NCI-H446 (cell line): ENCODE measurements at places on chromosomes 3 and 15.

GRCh38 chr15:73571346-73571745 lies 61.8 kb downstream of the NPTN start:
- no peak for DNase-seq

GRCh38 chr3:129481766-129482332 lies 41.8 kb downstream of the IFT122 start:
- no peak for DNase-seq

DNA sequence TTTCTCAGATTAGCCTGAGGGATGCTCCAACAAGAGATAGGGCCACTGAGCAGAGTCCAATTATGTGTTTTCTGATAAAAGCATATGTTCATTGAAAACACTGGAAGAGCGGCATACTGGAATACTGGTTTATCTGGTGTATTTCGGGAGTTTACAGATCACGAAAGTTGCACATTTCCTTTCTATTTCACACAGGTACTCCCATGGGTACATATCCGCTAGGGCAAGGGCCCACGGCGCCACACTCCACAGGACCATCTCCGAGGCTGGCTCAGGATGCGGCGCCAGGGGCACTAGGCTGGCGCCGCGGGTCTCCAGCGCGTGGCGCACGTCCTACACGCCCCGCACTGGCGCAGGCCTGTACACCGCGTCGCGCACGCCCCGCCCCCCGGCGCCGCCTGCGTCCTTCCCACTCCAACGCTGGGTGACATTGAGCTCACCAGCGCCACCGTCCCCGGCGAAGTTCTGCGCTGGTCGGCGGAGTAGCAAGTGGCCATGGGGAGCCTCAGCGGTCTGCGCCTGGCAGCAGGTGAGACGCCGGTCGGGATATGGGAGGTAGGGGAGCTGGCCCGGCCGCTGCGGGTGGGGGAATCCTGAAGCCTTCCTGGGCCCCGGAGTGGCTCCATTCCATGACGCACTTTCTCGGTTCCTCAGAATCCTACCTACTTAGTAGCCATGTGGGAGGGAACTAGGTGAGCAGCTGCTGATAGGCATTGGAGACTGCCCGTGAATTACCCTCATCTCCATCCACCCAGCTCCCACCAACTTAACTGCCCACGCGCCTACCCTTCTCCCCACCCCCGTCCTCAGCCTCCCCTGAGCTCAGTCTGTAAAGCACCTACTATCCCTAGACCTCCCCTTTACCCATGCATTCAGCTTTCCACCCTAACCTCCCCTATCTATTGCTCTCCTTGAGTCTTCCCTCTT lies at the start of gene FAM162A:
Gene FAM162A, plus strand, starts transcription at position 412 of the 927 bp plus-strand sequence. Its CDS starts 84 bp downstream, at position 496.
- peak; percentile 97 for DNase-seq

- DNase-seq = no peak
Observed at GRCh38 chr3:171797265-171797679, 13.0 kb downstream of the PLD1 start.

DNA sequence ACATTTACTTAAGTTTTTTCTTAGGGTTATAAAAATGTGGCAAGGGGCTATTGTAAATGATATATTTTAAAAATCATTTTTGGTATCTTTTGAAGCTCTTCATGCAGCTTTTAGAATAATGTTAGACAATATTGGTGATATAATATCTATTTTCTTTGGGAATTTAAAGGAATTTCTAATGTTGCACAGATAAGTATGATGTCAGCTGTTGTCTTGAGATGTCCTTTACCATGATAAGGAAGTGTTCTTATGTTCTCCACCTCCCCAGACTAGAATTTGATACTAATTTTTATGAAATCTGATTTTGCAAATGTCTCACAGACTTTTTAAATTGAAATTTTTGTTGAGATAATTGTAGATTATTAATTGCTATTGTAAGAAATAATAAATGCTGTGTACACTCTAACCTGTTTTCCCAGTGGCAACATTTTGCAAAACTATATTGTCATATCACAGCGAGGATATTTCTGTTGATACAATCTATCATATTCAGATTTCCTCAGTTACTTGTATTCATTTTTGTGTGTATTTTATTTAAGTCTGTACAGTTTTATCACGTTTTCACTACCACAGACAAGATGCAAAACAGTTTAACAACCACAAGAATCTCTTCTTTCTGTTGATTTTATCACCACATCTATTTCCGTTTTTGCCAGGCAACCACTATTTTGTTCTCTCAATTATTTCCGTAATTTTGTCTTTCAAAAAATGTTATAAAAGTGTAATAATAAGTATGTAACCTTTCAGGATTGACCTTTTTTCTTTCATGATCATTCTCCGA lies 55.4 kb downstream of the SPRED1 start:
- DNase-seq = no peak

GRCh38 chr3:63764511-63764910 lies 54.6 kb upstream of the C3orf49 start:
- DNase-seq = no peak

GRCh38 chr3:194937882-194938321 lies 252.2 kb downstream of the FAM43A start:
- DNase-seq = no peak

DNA sequence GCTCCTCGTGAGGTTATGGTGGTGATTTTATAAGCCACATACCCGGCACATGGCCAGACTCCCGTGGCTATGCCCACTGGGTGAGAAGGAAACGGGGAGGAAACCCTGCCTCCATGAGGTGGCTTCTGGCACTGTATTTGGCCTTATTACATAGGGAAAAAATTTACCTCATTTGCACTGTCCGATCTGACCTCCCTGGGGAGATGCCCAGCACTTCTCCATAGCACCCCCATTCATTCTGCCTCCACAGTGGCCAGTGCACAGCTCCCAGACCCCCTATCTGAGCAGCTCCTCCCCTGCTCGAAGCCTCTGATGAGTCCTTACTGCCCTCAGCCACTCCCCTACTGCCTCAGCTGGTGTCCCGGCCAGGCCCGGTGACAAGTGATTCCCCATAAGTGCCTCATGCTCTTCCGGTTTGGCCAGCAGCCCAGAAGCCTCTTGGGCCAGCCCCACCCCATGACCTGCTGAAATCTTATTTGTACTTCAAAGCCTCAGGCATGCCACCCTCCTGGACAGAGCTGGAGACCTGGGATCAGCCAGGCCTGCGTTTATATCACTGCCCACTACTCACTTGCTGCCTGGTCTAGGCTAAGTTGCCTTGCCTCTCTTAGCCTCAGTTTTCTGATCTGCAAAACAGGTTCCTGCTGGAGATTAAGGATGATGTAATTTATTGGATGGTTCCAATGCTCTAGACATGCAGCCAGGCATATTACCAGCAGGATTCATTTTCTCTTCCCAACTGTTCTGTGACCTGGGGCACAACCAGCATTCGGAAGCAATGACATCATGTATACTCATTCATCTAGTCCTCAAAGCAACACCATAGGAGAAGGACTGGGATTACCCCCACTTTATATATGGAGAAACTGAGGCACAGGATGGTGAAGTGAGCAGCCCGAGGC lies 30.6 kb upstream of the SLC6A6 start:
- no peak for DNase-seq

- DNase-seq = no peak
Observed at GRCh38 chr3:57803647-57804081, 47.6 kb downstream of the SLMAP start.

GRCh38 chr15:64574301-64575017 lies 114.1 kb downstream of the ZNF609 start:
- no peak for DNase-seq

- no peak for DNase-seq
Observed at GRCh38 chr3:148510116-148510515, 187.6 kb upstream of the AGTR1 start.

DNA sequence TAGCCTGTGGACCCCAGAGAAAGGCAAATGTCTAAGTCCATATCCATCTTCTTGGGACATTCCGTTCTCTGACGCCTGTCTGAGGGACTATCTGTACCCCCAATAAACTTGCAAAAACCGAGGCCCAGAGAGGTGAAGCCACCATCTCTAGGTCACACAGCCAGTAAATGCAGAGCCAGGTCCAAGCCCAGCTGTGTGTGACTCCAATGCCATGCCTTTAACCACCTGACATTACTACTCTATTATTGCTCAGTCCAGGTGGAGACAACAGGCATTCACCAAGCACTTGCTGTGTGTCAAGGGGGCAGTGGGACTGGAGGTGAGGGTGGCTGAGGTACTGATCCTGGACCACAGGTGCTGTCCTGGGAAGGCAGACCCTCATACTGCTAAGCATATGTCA lies 25.4 kb downstream of the CYP8B1 start:
- DNase-seq = no peak

GRCh38 chr15:58490086-58490887 lies 58.5 kb downstream of the LIPC start:
- DNase-seq = no peak

GRCh38 chr15:31336593-31337295 lies 10.1 kb downstream of the KLF13 start:
- no peak for DNase-seq

DNA sequence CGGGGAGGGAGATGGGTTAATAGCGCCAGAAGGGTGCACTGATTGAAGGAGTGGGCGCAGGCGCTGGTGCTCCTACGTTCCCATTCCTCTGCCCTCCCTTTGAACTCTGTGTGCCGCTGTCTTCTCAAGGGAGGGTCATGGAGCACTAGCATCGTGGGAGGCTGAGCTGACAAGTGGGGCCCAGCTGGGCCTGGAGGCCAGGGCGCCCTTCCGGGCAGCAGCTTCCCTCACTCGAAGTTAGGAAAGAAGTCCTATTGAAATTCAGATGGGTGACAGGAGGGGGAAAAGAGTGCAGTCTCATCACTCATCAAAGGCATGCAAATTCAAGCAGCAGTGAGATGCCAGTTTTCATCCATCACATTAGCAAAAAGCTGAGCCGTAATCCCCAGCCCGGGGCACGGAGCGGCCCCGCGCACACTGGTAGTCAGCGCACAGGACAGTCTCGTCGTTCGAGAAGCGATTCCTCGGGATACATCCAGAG lies 128.2 kb downstream of the LRRK1 start:
- DNase-seq = no peak

DNA sequence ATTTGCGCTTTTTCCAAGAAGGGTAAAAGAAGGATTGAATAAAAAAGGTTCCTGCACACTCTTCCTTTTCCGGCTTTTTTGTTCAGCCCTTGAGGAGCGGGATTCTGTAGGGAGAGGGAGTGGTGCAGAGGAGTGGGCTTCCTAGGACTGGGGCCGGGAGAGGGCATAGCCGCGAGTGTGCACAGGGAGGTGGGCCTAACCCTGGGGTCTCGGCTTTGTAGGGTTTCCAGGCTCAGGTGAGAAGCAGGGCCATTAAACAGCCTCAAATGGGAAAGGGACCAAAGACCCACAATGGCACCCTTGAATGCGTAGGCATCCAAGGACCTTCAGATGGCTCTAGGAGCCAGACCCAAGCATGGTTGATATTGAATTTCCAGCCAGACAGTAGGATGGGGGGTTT lies 35.4 kb upstream of the RAB6B start:
- no peak for DNase-seq

- peak; percentile 80 for DNase-seq
Observed at GRCh38 chr3:89025185-89025584, 82.2 kb upstream of the EPHA3 start.

- no peak for DNase-seq
Observed at GRCh38 chr15:62953496-62954045, 89.0 kb upstream of the TPM1 start.

- no peak for DNase-seq
Observed at GRCh38 chr3:183911763-183912506, 27.3 kb upstream of the PARL start.
